ENCODE measurements at places on chromosomes 3 and 15.

- DNase-seq = no peak
Measured at GRCh38 chr3:186782542-186783057, 777 bp upstream of the EIF4A2 start.

GRCh38 chr3:111548092-111548491, 6.1 kb downstream of the CD96 start:
- DNase-seq = no peak

DNA sequence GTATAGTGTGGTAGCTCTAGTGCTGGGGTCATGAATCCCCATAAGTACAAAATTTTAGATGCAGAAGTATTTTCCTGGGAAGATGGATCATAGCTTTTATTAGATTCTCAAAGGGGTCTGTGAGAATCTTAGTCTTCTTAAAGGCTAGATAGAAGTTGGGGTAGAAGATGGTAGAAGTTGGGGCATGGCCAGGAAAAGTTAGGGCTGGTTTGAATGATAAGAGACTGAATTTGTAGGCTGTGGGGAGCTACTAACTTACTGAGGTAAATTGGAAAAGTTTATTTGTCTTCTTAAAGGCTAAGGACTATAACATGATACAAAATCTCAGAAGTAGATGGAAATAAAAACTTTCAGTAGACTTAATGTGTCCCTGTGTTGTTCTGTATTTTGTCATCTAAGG, 1.6 kb upstream of the UBE2Q2 start:
- no peak for DNase-seq

- no peak for DNase-seq
Measured at GRCh38 chr15:92681141-92681631, 25.6 kb upstream of the FAM174B start.

DNA sequence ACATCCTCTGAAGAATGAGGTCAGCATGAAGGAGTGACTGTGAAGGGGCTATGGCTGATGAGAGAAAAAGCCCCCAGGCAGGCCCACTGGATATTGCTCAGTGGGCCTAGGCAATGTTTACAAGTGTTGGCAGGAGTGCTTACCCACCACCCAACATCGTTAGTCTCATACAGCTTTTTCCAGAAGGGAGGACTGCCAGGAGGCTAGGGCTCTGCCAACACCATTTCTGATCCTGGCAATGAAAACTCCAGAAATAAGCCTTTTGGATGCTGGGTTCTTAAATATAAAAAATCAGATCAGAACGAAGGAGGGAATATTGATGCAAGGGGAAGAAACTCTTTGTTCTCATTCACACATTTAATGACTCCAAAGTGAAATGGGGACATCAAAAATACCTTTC, 189.1 kb downstream of the DCLK3 start:
- no peak for DNase-seq

GRCh38 chr15:90103701-90104329, 1.5 kb upstream of the IDH2 start:
- no peak for DNase-seq

GRCh38 chr15:64502551-64502950, 42.2 kb downstream of the ZNF609 start:
- DNase-seq = no peak

DNA sequence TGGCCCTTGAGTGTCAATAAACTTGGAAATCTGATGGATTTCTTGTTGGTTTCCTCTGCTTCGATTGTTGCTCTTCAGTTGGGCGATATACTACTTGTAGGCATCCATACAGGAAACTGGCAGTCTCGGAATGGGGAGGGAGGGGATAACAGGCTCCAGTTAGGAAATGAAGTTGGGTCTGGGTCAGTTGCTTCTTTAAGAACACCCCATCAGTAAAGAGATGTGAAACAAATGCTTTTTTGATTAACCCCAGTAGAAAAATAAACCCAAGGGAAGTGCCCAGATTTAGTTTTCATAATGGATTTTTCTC, 681 bp downstream of the CHMP2B start:
- no peak for DNase-seq

GRCh38 chr3:195011231-195011834, 259.6 kb downstream of the XXYLT1 start:
- DNase-seq = no peak

- no peak for DNase-seq
Measured at GRCh38 chr3:126540342-126540849, 16.4 kb downstream of the CHST13 start.

DNA sequence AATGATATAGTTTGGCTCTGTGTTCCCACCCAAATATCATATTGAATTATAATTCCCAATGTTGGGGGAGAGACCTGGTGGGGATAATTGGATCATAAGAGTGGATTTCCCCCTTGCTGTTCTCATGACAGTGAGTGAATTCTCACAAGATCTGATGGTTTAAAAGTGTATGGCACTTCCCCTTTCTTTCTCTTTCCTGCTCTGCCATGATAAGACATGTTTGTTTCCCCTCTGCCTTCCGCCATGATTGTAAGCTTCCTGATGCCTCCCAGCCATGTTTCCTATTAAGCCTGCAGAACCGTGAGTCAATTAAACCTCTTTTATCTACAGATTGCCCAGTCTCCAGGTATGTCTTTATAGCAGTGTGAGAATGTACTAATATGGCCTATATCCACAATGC, 126.7 kb upstream of the GMNC start:
- no peak for DNase-seq

DNA sequence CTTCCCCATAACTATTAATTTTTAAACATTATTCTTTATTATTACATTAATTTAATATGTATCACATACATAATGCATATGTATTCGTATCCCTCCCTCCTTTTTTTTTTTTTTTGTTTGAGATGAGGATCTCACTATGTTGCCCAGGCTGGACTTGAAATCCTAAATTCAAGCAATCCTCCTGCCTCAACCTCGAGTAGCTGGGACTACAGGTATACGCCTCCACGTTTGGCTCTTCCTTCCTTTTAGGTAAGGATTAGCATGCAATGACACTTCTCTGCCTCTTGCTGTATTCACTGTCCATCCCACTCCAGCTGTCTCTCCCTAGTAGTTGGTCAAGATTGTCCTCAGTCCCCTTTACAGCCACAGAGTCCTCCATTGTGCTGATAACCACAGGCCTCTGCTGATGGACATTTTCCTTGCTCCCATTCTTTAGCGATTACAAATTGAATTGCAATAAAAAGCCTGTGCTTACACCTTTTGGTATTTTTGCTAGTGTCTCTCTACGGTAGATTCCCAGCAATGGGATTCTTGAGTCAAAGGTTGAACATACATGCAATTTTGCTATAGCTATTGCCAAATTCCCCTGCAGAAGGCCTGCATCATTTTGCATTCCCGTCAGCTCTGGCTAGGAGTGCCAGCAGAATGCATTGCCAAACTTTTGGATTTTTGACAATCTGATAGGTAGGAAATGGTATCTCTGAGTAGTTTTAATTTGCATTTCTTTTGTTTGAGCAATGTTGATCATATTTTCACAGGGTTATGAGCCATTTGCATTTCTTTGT, 156.6 kb downstream of the SMAD6 start:
- no peak for DNase-seq

Measured in HuH-7 (cell line).